CD8-positive, alpha-beta T cell (primary cell): ENCODE measurements at places on chromosomes 7 and 10. TPM values are rescaled to one million over a fixed set of nuclear protein-coding genes. Genes with fewer than 3 reads are reported as not detected.
A peak's percentile ranks its signal among the peaks of the same experiment; 100 is the strongest.

DNA sequence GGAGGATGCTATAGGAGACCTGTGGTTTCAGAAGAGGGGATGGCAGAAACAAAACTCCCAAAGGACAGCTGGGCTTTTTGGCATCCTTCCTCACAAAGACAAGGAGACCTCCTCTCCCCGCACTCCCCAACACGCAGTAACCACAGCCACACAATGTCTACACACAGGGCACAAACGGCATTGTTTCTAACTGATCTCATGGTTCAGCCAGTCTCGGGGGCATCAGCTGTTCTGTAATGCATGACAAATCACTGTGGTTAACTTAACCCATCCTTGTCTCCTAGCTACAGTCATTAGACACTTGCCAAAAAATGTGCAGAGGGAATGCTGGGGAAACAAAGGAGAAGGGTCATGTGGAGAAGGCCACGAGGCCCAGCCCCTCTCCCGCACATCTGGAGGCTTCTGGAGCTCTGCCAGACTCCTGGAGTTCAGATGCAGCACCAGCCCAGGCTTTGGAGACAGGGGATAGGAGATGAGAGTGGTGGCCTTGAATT, 7.6 kb upstream of the ADAMTS14 start:
- no peak for DNase-seq

- DNase-seq, result no peak
These were observed 111.8 kb upstream of the ZNF438 start for GRCh38 chr10:31143331-31143935.

- no peak for DNase-seq
These were observed 92.3 kb downstream of the VTI1A start for GRCh38 chr10:112539340-112539739.

Gene VDAC2
- total RNA-seq, result 184 TPM

Gene GLI3
- total RNA-seq, result 0.22 TPM

- peak; percentile 64 for DNase-seq
These were observed 64.0 kb downstream of the CSGALNACT2 start for GRCh38 chr10:43202224-43202656.

DNA sequence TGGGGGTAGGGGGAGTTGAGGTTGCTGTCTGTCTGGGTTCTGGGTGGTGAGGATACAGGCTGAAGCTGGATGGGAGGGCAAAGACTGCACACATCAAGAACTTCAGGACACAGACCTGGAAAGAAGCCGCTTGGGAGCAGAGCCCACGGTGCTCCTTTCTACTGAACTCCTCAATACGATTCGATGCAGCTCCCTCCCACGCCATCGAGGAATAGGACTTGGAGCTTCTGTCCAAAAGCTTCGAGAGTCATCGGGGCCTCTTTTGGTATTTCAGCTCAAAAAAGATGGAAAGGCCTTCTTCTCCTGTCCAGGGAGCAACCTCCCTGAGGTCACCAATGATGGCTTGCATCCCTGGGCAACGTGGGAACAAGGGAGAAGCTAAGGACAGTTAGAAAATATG, 407.1 kb upstream of the MGMT start:
- no peak for DNase-seq

Gene HOXA1
- total RNA-seq, result 0.79 TPM

Gene ELFN1
- not detected for total RNA-seq
